ENCODE measurements at places on chromosomes 5 and 9.

DNA sequence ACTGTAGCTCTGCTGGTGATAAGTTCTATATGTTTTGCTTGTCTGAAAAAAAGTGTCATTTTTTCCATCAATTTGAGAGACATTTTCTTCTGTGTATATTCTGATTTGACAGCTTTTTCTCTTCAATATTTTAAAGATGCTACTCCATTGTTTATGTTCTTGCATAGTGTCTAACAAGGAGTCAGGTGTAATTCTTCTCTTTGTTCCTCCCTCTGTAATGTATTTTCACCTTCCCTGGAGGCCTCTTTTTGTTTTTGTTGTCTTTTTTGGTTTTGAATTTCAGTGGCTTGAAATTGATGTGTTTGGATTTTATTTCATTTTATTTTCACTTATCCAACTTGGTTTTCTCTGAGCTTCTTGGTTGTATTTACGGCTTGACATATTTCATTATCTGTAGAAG, 75.8 kb downstream of the ADCY2 start:
- DNase-seq, result no peak

DNA sequence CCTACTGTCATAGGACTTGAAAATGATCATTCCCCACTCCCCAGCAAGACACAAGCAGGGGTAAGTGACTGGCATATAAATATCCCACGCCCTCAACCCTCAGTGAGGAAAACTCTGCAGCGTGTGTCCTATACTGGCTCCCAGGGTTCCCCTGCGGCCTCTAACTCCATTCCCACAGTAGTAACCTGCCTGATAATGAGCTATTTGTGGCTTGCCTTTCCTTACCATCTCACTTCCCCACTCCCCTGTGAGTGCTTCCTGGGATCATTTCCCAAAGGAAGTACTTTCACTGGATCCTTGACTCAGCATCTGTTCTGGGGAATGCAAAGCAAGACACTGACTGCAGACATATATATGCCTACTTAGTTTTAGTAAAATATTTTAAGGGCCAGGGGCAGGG, 14.3 kb downstream of the CDC14B start:
- no peak for DNase-seq

DNA sequence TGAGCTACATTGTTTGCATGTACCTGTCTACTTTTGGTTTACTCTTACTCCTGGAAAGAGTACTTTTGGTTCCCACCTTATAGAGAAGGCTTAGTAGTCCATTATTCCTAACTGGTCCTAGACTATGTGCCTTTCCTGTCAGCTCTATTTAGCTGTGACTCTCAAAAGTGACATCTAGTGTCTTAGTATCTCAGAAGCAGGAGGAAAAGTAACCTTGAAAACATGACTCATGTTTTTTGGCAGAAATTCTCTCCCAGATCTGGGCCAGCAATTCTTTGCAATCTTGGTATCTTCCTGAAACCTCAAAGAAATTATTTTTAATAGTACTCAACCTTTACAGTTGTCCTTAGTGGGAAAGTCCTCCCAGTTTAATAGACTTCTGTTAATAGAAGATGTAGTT, 691.7 kb upstream of the SEMA6A start:
- no peak for DNase-seq

DNA sequence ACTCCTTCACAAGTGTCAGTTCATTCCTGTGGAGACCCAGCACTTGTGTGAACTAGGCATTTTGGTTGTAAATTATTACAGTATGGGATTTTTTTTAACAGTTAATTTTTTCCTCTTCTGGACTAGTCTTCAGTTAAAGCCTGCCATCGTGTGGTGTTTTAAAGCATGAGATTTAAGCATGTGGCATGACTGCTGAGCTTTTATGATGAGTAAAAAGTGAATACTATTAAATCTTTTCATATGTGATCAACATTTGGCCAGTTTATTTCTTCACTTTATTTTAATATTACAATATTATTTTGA, 25.0 kb downstream of the LMNB1 start:
- no peak for DNase-seq

DNA sequence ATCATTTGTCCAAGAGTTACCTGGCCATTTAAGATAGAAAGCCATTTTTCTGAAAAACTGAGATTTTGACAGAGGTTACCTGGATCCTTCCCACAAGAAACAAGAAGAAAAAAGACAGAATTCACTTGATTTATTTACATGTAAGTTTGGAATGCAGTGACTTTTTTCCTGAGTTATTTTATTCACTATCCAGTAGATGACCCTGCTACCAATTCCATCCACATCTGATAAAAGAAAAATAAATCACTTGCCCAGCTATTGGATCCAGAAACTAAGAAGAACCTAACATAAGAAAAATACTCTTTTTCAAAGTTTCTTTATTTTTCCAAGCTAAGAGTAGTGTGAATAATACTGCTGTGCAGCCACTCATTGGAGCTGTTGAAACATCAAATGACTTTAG, 275.2 kb downstream of the CETN3 start:
- no peak for DNase-seq

GRCh38 chr5:96111080-96111756, 149.6 kb upstream of the ELL2 start:
- DNase-seq, result no peak

DNA sequence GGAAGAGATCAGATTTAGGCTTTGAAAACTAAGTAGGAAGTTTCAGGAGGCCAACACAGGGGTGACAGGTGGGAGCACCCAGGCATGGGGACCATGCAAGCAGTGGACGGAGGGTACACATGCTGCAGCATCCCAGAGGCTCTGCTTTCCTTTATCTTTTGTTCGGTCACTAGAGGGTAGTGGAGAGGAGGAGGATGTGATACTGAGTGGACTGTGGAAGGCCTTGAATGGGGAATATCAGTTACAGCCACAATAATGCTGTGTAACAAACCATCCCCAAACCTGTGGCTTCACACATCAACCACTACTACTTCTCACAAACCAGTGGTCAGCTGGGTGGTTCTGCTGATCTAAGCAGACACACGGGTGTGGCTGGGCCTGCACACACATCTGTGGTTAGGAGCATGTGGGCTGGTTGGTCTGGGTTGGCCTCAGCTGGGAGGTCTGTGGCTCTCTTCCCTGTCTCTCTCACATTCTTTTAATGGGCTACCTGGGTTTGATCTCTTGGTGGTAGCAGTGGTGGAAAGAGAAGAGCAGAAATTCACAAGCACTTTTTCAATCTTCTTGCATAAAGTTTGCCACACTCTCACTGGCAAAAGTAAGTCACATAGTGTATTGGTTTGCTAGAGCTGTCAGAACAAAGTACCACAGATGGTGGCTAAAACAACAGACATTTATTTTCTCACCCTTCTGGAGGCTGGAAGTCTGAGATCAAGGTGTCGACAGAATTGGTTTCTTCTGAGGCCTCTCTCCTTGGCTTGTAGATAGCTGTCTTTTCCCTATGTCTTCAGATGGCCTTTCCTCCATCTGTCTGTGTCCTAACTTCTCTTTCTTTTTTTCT, 238.7 kb downstream of the AGTPBP1 start:
- no peak for DNase-seq

DNA sequence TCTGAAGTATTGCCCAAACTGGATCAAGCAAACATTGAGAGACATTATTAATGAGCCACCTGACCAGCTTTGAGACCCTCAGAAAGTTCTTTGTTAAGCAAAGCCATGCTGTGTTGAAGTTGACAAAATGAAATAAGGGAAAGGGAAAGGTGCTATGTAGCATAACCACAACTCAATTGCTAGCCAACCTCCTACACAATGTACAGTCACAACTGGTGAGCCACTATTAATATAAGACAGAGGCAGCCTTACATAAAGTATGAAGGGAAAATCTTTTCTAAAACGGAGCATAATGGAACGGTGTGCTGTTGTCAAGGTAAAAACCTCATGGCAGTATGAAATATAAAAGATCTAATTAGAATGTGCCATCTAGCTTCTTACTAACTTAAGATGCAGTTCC, 375.8 kb upstream of the ST8SIA4 start:
- no peak for DNase-seq

DNA sequence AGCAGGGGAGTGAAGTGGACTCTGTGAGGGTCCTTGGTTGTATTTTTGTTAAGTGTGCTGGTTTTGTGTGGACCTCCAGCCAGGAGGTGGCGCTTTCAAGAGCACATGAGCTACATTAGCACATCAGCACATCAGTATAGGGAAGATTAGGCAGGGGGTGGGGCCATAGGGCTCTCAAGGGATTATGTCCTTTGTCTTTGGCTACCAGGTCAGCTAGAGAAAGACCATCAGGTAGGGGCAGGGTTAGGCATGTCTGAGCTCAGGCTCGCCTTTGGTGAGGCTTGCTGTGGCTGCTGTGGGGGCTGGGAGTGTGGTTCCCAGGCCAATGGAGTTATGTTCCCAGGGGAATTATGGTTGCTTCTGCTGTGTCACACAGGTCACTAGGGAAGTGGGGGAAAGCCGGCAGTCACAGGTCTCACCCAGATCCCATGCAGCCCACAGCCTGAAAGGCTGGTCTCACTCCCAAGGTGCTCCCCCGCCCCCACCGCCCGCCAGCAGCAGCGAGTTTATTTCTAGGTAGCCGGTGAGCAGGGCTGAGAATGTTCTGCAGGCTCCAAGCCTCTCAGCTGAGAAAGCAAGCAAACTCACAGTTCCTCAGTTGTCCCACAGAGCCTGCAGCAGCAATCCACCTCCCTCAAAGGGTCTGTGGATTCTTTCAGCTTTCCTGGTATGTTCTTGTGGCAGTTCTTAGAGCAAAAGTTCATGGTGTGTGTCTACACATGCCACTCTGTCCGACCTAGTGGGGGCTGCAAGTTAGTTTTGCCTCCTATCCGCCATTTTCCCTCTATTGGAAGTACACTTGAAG, 13.7 kb downstream of the OR1J1 start:
- DNase-seq, result peak; percentile 65

GRCh38 chr5:65451436-65451835, 30.3 kb downstream of the ADAMTS6 start:
- DNase-seq, result no peak

GRCh38 chr5:157865781-157866180, 6.8 kb upstream of the CLINT1 start:
- no peak for DNase-seq

- no peak for DNase-seq
Measured at GRCh38 chr5:157464519-157465171, 4.6 kb downstream of the NIPAL4 start.

- no peak for DNase-seq
Measured at GRCh38 chr5:76269932-76270610, 133.0 kb upstream of the IQGAP2 start.

GRCh38 chr5:156237361-156237760, 89.6 kb upstream of the SGCD start:
- no peak for DNase-seq

GRCh38 chr5:131634666-131634995, 398 bp downstream of the RAPGEF6 start:
- DNase-seq, result peak; percentile 63

- no peak for DNase-seq
Measured at GRCh38 chr5:112640546-112640945, 97.1 kb upstream of the APC start.

- no peak for DNase-seq
Measured at GRCh38 chr5:94217216-94217615, 401.2 kb downstream of the KIAA0825 start.

DNA sequence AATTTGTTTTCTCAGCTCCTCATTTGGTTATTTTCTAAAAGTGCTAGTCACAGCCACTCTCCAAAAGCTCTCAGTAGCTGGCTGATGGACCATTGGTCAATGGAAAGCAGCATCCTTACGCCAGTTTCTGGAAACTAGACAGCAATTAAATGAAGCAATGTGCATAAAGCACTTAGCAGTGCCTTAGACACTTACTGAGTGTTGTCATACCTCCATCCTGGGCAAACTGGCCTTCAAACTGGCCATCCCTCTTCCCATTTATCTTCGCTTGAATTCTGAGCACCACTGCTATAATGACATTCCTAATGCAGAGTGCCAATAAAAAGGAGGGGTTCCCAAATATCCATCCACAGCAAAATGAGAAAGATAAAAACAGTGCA, 209.2 kb downstream of the ENC1 start:
- DNase-seq, result no peak

DNA sequence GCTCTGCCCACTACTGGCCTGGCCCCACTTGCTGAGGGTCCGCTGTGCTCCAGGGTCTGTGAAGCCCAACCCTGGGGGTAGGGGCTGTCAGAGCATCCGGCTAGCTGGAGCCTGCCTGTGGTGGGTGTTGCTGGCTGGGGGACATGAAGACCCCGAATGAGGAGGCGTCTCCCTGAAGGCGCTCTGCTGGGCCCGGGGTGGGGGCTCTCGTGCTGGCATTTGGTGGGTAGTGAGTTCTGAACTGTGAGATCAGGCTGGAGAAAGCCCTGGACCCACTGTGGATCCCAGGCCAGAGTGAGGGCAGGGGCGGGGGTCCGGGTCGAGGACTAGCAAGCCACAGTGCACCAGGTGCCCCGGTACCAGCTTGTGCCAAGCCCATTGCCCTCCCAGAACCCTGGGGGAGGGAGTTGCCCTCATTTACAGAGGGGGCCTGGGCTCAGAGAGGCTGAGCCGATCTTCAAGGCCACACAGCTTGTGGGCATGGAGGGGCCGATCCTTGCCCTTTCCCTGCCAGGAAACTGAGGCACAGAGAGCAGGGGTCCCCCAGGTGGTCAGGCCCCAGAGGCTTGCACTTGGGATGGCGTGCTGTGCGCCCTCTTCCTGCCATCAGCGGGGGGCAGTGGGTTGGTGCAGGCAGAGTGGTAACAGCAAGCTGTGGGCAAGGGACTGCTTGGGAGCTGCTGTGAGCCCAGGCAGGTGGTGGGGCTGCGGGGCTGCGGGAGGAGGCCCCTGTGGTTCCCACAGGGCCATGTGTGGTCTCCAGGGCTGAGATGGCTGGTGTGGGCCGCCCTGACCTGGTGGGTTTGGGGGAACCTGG, 15.9 kb downstream of the RXRA start:
- no peak for DNase-seq

DNA sequence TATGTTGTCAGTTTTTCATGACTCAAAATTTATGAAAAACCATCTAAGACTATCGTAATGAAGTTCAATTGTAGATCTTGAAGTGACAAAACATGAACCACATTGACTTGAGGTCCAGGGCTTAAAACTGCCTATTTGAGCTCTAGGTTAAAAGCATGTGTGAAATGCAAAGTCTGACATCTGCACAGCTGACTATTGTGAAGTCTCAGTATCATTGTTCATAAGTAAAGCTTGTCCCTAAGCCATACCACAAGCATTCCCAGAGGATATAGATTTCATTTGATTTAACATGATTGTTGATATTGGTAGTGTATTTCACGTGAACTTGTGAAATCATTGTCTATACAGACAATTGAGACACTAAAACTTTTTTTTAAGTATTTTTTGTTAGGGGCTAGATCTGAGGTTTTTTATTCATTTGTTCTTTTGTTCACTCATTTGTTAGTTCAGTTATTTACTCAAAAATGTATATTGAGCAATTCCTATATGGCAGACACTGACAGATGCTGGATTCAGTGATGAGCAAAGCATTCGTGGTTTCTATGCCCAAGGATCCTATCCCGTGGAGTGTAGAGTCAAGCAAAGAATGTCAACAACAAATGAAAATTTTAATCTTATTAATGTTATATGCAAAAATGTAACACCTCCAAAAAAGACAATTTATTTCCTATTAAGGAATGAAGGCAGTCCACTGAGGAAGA, 485.2 kb downstream of the RAB3C start:
- no peak for DNase-seq

DNA sequence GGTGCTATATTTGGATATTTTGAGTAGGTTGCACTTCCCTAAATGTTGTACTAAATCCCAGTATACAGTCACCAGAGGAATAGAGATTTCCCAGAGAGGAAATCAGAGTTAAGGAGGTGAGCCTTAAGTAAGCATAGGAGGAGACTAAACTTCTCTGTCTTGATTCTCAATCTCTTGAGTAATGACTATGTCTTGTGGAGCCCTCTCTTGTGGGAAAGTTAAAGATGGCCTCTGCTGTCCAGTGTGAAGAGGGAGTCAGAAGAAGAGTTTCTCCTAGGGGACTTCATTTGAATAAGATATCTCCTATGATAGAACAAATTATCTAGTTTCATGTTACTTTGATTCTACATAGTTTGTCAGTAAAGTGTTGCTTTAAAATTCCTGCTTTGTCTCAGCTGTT, 502.5 kb downstream of the PDE4D start:
- no peak for DNase-seq

All from NCI-H748 treated with DMSO at 0.1 percent for 48 hours (cell line).